GOT3 (cell line): ENCODE measurements at places on chromosomes 4 and X.

- no peak for DNase-seq
Observed at GRCh38 chr4:47194036-47194737, 162.8 kb downstream of the GABRB1 start.

DNA sequence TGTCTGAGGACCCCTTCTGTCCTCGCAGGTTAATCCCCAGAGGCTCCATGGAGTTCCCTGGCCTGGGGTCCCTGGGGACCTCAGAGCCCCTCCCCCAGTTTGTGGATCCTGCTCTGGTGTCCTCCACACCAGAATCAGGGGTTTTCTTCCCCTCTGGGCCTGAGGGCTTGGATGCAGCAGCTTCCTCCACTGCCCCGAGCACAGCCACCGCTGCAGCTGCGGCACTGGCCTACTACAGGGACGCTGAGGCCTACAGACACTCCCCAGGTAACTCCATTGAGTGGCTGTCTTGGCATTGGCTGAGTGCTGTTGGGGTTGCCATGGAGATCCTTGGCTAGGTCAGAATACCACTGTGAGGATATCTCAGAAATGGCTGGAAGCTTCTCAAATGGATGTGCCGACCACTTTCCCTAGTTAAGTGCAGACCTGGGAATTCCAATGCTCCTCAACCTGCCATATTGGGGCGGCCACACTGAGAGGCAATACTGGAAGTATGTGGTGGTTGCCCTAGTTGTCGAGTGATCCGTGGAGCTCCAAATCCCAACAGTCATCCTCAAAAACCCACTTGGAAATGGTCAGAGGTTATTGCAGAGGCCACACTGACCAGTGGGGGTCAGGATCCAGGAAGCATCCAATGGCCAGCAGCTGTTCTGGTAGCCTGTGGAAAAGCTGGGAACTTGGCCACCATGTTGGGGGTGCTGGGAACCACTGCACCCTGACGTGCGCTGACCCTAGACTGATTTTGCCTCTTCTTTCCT, 4.9 kb downstream of the GATA1 start:
- no peak for DNase-seq

DNA sequence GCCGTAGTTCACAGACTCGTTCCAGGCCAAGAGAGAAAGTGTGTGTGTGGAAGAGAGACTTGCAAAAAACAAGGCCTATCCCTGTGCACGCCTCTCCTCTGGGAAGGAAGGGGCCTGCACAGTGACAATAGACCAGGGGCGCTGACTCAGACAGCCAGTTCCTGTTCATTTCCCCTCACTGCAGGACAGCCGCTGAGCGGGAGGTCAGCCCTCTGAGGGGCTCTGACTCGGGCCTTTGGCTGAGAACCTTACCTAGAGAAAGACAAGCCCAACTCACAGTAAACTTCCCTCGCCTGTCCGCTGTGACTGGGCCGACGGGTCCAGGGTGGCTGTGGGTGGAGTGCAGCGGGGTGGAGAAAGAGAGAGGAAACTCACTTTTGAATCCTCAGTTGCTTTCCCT, 52.1 kb downstream of the RTL5 start:
- DNase-seq: no peak

DNA sequence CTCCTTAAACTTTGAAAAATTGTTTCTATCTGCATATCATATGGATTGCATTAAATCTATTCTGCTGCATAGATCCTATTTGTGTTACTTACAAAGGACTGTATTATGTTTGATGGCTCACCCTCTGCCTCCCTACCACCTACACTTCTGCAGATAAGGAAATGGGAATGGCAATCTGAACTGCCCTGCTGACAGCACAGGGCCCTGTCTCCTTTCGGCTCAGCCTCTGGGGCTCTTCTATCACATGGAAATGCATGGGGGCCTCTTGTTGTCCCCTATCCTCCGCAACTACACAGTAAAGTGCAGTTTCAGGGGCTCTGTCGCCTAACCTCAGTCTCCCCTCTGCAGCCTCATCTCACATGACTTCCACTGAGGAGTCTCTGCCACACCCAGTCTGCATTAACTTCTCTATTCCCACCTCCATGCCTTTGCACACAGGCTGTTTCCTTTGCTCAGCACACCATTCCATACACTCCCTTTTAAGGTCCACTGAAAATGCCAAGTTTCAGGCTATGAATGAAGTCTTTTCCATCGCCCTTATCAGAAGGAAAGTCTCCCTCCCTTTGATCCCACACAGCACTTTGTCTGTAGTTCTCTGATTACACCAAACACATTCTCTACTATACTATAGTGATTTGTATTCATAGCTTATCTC, 12.5 kb downstream of the RELL1 start:
- no peak for DNase-seq

GRCh38 chrX:20530406-20530921, 263.8 kb upstream of the RPS6KA3 start:
- DNase-seq: peak; percentile 8

DNA sequence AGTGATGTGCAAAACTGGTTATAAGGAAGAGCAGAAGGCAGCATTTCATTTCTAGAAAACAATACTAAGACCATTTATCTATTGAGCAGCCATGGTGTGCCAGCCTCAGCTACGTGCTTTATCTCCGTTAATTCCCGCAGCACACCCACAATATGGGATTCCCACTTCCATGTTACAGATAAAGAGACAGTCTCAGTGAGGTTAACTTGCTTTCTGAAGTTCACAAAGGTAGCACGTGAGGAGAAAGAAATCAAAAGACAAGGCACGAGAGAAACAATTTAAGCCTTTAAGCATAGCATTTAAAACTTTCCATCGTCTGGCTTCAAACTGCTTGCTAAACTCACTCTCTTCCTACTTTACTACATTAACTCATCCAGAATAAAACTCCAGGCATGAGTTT, 8.0 kb upstream of the RPL34 start:
- DNase-seq: no peak

GRCh38 chr4:182752158-182752910, 164.9 kb downstream of the DCTD start:
- no peak for DNase-seq

GRCh38 chr4:28313729-28314713, 1453.4 kb downstream of the STIM2 start:
- no peak for DNase-seq

- peak; percentile 26 for DNase-seq
Observed at GRCh38 chr4:1746265-1746691, 25.0 kb downstream of the TACC3 start.

- DNase-seq: no peak
Observed at GRCh38 chrX:76148753-76149152, 24.1 kb upstream of the PBDC1 start.

DNA sequence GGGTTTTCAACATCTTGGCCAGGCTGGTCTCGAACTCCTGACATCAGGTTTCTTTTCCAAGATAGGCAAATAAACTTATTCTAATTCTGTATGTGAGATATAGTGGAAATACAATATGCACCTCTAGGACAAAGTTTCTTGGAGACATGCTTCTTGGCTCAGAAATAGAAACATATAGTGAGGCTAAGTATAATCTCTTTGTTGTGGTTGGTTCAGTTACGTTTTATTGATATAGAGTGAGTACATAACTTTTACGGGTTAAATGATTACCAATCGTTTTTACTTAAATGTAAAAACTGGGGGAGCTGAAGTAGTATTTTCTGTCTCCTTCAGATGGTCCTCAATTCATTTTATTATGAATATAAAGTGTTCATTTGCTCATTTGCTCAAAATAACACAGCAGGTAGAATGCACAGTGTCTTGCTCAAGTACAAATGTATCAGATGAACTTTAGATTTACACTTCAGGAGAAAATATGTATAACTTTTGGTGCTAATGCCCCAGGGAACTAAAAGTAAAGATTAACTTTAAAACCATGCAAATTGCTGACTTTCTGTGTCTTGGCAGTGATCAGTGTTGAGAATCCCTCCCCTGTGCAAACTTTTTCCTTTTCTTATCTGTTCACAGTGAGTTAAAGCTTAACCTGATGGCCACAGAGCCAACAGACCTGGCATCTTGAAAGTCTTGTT, 77.6 kb downstream of the AFF1 start:
- no peak for DNase-seq

- no peak for DNase-seq
Observed at GRCh38 chr4:176906709-176907108, 114.0 kb upstream of the VEGFC start.

GRCh38 chr4:159111416-159111815, 8.5 kb downstream of the RAPGEF2 start:
- DNase-seq: no peak

DNA sequence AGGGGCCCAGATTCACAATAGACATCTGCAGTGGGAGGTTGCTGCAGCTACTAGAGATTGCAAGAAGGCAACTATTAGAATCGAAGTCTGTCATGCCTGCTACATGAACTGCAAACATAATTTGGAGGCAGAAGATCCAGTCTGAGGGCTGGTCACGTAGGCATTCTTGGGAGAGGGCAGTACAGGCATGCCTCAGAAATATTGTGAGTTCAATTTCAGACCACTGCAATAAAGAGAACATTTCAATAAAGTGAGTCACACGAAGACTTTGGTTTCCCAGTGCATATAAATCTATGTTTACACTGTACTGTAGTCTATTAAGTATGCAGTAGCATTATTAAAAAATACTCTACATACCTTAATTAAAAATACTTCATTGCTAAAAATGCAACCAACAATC, 585.8 kb upstream of the FAT1 start:
- DNase-seq: no peak

GRCh38 chrX:65985922-65986588, 53.8 kb downstream of the VSIG4 start:
- DNase-seq: no peak

- no peak for DNase-seq
Observed at GRCh38 chr4:19401301-19402080, 850.2 kb upstream of the SLIT2 start.

DNA sequence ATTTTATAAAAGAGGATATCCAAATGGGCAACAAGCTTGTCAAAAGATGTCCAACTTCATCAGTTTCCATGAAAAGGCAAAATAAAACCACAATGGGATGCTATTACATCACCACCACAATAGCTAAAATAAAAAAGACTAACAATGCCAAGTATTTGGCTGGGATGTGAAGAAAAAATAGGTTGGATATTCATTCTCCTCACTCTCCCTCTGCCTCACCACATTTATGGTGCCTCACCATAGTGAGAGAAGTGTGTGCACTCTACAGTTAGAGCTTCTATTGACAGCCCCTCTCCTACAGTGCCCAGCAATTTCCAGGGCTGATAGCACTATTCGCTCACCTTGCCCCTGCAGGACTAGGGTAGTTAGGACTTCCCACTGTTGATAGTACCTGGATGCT, 25.5 kb downstream of the VEGFC start:
- DNase-seq: no peak

DNA sequence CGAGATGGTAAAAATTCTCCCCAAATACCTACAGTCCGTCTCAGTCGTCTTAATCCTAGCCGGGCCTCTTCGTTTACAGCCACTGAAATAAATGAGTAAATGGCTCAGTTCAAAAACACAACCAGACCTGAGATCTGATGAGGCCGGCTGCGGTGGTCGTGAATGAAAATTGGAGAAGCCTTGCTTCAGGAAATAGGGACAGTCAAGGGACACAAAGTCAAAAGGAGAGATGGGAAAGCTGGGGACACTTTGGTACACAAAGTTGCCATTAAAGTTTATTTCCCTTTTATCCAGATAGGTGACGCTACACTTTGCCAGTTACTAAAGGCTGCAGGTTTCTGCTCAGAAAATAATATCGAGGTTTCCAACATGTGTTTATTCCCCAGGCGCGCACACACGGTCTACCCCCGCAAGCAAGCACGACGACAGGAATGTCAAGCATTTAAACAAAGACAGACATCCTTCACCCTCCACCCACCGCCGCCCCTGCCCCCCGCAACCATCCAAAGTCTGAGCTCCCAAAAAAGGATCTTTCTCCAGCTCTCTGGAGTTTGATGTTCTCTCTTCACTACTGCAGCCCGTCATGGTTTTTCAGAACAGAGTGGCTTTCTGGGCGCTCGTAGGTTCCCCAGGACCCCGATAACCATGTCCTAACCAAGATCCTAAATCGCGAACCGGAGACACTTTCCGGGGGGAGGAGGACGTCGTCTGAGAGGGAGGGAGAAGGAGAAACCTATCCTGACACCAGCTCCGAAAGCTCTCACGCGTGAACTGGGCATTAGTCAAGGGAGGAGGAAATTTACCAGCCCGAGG, 1.3 kb upstream of the PCDH7 start:
- DNase-seq: no peak

DNA sequence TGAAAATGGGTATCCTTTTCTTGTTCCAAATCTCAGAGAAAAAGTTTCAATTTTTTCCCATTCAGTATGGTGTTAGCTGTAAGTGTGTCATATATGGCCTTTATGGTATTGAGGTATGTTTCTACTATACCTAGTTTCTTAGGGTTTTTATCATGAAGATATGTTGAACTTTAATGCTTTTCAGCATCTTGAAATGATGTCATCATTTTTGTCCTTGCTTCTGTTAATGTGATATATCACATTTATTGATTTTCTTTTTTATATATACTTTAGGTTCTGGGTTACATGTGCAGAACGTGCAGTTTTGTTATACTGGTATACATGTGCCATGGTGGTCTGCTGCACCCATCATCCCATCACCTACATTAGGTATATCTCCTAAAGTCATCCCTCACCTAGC, 44.9 kb downstream of the FOXR2 start:
- DNase-seq: no peak

- no peak for DNase-seq
Observed at GRCh38 chr4:125389713-125390112, 75.0 kb downstream of the FAT4 start.

DNA sequence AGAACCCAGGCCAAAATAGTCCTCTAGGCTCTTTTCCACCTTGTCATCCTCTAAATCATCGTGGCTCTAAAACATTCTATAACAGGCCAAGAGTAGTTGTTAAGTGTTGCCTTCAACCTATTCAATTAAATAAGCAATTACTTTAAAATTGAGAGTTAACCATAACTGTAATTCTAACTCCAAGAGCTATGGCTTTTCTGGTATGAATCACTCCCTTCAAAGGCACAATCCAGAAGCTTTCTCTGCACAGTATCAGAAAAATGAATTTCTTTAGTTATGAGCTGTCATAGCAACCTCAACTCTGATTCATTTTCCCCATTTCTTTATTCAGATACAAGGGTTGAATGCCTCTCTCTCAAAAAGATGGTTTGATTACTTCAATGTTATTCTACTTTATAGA, 21.7 kb downstream of the INPP4B start:
- no peak for DNase-seq

- no peak for DNase-seq
Observed at GRCh38 chr4:32768664-32769389, 2048.7 kb downstream of the PCDH7 start.

- no peak for DNase-seq
Observed at GRCh38 chr4:186078981-186079638, 10.2 kb downstream of the TLR3 start.

DNA sequence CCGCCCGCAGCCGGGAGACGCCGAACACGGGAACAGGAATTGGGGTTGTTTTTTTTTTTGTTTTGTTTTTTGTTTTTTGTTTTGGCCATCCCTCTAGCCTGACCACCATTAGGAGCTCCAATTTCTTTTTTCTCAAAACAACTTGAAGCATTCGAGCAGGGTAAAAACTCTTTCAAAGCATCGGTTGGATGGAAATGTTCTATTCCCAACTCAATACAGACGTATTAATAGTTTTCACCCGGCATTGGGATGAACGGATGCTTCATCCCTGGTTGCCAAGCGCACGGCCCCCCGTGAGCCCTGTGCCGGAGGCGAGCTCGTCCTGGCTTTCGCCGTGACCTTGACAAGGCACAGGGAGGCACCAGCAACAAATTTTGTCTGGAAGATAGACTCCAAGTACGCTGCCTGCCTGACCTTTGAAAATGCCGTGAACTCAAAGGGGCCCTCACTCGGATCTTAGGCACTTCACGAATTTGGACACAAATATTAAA, 352 bp upstream of the MAP3K15 start:
- no peak for DNase-seq
